CD4-positive, alpha-beta T cell treated with Interleukin-10 for 1 hour (primary cell): ENCODE measurements at places on chromosomes 12 and 14.

DNA sequence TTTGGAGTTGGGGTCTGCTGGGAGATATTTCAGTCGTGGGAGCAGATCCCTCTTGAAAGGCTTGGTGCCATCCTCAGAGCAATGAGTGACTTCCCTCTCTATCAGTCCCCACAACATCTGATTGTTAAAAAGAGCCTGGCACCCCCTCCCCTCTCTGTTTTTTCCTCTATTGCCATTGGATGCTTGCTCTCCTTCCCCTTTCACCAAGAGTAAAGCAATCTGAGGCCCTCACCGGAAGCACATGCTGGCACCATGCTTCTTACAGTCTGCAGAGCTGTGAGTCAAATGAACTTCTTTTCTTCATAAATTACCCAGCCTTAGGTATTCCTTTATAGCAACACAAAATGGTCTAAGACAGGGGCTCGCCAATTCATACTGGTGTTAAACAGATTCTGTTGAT lies 99.1 kb upstream of the CCND2 start:
- DNase-seq = no peak

GRCh38 chr12:87469295-87469694 lies 559.9 kb downstream of the C12orf50 start:
- DNase-seq = no peak

GRCh38 chr14:94018308-94018707 lies 7.8 kb upstream of the OTUB2 start:
- DNase-seq = no peak

- no peak for DNase-seq
Measured at GRCh38 chr12:104385510-104385909, 71.2 kb upstream of the CHST11 start.

- no peak for DNase-seq
Measured at GRCh38 chr12:97398704-97399103, 63.9 kb upstream of the RMST start.

- no peak for DNase-seq
Measured at GRCh38 chr12:4813741-4814140, 93.5 kb downstream of the GALNT8 start.

GRCh38 chr14:81062816-81063215 lies 107.4 kb downstream of the TSHR start:
- peak; percentile 13 for DNase-seq

DNA sequence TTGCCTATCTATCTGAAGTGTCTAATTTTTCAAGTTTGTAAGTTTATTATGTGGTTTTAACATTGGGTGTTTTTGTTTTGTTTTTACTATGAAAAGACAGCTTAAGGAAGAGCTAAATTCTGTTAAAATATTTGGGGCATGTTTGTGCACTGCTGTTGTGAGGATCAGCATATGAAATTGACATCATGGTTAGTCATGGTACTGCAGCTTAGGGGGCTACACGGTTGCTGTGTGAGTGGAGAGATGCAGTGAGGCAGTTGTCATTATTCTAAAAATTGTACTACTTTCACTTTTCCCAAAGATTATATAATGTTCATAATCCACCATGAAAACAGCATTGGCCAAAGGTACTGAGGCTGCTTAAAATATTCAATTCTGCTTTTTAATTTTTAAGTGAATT lies 49.0 kb downstream of the ZC3H14 start:
- DNase-seq = no peak

DNA sequence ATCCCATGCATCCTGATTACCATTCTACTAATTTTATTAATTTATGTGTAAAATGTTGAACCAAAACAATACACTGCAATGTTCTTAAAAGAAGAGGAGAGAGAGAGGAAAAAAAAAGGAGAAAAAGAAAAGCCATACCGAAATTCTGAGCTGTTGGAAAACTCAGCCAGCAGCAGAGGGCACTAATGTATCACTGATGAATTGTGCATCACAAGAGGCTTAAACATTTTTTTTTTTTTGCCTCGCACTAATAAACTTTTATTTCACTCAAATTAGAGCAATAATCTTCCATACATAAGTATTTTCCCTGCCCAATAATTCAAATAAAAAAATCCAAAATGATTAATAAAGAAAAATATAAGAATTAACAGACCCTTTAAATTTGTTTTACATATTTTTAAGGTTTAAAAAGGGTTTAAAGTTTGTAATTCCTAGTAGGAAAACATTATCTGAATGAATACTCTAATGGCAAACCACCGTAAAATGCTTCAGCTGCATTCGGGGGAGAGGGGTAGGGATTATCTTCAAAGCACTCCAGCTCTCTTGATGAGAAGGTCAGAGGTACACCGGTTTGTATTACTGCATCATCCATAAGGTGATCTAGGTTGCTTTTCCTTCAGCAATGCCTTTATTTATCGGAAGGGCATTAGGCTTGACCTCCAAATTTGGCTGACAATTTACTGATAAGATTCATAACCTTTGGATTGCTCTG lies 41.9 kb downstream of the ATP23 start:
- peak; percentile 16 for DNase-seq

DNA sequence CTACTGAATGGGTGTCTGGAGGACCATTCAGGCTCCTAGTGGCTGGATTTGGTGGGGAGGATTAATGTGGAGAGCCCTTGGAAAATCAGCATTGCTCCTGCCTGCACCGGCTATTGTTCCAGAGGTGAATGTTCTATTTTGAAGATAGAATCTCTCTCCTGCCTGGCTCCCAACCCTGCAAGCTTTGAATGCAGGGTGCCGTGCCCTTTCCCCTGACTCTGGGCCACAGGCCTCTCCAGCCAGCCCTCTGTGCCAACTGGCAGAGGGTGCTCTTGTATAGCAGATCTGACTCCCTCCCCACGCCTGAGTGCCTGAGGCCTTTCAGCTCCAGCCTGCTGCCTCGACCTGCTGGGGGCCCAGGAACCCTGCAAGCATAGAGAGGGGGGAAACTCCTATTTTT lies 106.8 kb downstream of the TMEM260 start:
- DNase-seq = no peak
